ENCODE measurements at places on chromosomes 2 and 18.
A peak's percentile ranks its signal among the peaks of the same experiment; 100 is the strongest.

- DNase-seq = no peak
These were observed 166.6 kb upstream of the TANK start for GRCh38 chr2:160993654-160994061.

DNA sequence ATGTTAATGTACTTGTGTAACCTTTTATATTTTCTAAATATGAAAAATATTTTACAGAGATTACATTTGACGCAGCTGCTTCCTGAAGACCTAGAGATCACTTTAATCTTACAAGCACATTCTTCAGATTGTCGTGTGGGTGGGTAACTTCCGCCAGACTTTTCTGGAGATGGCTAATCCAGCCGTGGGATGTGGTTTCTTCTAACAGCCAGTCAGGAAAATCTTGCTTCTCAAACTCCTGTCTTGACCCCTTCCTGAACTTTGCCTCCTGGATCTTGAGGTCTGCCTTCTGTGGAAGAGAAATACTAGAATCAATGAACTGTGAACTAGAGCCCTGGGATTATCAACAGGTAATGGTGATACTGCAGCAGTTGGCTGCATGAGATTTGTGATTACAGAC lies 401.6 kb upstream of the TNP1 start:
- no peak for DNase-seq

- no peak for DNase-seq
These were observed 168.4 kb downstream of the ZFP36L2 start for GRCh38 chr2:43057742-43058725.

DNA sequence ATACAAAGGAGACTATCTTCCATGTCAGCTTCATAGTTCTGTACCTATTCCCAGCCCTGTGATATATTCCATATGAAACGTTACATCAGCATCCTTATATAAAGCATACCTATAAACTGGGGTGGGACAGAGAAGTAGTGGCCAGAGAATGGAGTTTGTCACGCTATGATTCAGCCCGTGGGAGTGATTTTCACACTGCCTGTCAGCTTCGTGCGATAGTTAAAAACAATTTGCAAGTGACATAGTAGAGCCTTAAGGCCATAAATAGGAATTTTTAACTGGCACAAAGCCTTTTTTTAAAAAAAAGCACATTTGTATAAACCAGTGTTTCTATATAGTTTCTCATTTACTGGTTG lies 30.2 kb downstream of the PKP4 start:
- no peak for DNase-seq

GRCh38 chr18:5198311-5198710 lies 1.3 kb upstream of the AKAIN1 start:
- DNase-seq = no peak

DNA sequence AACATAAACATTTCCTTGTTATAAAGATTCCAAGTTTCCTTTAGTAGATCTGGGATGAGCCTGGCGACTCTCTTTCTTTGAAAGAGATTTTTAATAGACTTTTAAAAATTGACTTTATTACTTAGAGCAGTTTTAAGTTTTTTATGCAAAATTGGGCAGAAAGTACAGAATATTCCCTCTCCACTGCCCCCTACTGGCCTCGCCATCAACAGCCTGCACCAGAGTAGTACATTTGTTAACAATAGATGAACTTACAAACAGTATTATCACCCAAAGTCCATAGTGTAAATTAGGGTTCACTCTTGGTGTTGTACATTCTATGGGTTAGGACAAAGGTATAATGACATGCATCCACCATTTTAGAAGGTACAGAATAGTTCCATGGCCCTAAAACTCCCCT lies 3.9 kb downstream of the MAP3K19 start:
- DNase-seq = peak; percentile 32

DNA sequence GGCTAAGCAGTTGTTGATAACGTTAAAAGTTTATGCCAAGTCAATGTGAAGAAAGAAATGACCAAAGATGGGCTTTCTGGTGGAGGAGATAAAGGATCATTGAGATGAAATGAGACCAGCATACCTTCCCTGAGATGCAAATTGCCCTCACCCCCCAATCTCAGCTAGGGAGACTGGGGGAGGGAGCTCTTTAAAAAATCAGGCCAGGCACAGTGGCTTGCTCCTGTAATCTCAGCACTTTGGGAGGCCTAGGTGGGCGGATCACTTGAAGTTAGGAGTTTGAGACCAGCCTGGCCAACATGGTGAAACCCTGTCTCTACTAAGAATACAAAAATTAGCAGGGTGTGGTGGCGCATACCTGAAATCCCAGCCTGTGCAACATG lies 30.9 kb upstream of the KCMF1 start:
- DNase-seq = no peak

DNA sequence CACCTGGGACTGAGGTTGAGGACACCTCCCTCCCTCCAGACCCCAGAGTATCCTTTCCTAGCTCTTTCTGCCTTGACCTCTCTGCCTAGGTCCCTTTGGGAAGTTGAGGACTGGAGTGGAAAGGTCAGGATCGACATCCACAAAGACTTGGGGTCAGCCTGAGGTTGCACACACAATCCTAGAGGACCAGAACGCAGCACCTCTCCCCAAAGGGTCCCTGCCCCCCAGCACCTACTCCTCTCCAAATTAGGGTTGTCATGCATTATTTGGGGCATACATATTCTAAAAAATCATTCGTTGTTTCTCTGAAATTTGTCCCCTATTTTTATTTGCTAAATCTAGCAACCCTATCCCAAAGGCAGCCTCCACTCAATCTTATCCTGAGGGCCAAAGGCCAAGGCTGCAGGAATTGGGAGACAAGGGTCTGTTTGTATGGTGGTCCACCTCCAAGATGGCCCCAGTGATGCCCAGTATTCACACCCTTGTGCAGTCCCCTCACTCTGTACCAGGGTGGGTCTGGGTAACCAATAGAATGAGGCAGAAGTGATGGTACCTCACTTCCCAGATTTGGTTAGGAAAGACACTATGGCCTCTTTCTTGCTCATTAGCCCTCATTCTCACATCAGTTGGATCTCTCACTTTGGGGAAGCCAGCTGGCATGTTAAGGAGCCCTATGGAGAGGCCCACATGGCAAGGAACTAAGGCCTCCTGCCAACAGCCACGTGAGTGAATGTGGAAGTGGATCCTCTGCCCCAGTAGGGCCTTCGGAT lies 3.5 kb upstream of the CHRNG start:
- no peak for DNase-seq

DNA sequence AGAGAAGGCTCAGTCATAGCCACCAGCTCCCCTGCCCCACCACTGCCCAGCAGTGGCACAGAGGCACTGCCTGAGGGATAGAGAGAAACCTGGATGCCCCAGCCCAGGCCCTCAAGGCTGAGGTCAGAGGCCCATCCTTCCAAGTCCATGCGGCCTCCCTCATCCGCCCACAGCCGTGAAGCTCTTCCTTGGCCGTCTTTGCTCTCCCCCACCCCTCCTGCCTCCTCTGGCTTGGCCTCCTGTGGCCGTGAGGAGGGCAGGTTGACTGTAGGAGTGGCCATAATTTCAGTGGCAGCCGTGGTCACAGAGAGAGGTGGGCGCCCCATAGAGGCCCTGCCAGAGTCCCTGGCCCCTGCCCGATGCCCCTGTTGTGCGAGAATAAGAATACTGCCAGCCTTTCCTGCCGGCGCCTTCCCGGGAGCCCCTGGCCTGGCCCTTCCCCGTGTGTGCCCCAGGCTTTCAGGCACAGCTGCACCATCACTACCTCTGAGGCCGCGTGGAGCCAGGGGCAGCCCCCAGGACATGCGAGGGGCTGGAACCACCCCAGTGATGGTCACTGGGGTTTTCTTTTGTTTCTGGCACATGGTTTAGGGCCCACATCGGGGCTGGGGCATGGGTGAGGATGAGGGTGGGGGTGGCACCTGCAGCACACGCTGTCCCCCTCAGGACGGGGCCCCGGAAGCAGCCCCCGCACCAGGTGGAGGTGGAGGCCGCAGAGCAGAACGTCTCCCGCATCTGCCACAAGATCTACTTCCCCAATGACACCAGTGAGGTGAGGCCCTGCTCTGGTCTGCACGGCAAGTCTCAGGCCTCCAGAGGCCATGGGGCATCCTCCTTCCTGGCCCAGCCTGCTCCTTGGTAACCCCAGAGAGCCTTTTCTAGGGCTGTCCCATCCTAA lies 13.1 kb upstream of the GPR17 start:
- DNase-seq = no peak

DNA sequence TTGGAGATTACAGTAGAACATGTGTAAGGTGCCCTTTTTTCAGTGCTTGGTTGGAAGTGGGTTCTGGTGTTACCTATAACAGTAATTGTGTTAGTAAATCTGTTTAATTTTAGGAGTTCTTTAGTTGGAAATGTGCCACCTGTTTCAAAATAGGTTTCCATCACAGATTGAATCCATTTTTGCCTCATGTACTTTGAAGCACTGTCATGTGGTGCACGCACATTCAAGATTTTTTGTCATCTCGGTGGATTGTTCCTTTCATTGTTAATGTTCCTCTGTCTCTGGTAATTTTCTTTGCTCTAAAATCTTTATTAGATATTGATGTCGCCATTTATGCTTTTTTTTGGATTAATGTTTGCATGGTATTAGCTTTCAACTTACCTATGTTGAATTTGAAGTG lies 1.3 kb downstream of the ATP9B start:
- no peak for DNase-seq

- no peak for DNase-seq
These were observed 502.4 kb upstream of the TNP1 start for GRCh38 chr2:217362286-217362685.

GRCh38 chr18:75554644-75555185 lies 127.2 kb upstream of the SMIM21 start:
- no peak for DNase-seq

GRCh38 chr2:98502556-98503335 lies 58.1 kb downstream of the INPP4A start:
- DNase-seq = no peak

DNA sequence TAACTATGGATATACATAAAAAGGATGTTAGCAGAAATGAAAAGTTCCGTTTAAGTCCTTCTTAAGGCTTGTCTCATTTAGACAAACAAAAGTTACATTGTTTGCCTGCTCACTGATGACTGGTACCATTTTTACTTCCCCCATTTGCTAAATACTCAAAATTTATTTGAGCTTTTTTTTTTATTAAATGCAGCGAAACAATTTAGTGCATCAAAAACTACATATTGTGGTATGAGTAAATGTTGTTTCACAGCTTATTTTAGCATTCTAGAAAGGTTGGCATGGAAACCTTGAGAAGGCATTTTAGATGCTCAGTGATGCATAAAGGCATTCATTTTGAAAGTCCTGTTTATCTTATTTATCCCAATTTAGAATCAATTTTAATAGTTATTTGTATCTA lies 100.0 kb downstream of the MAP2 start:
- no peak for DNase-seq

- DNase-seq = peak; percentile 90
These were observed 53.9 kb downstream of the LIMS1 start for GRCh38 chr2:108588070-108588668.

GRCh38 chr18:10124967-10125366 lies 211.2 kb downstream of the VAPA start:
- DNase-seq = no peak

DNA sequence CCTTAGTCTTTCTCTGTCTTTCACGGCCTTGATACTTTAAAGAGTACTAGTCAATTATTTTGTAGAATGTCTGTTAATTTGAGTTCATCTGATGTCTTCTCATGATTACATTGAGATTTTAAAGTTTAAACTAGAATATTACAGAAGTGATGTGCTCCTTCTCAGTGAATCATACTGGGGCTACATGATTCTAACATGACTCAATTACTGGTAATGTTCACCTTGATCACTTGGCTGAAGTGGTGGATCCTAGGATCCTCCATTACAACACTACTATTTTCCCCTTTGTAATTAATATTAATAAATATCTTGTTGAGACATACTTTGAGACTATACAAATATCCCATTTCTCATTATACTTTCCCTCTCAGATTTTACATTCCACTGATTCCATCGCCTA lies 148.5 kb downstream of the CAMKMT start:
- DNase-seq = no peak

DNA sequence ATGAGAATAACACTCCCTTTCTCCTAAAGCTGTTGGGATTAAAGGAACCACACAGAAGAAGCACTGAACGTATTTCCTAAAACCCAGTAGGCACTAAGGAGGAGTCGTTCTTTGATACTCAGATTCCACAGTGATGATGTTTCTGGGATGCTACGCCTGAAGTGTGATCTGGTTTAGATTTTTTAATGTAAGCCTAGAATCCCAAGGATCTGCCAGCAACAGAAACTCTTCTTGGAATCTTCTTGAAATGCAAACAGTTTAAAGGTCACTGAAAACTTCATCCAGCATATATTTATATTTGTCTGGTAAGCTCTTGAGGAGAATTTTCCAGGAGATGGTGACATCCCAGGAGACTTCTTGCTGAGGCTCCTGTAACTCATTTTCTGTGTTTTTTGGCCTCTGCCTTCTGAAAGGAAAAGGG lies 247.6 kb upstream of the TRIB2 start:
- no peak for DNase-seq

DNA sequence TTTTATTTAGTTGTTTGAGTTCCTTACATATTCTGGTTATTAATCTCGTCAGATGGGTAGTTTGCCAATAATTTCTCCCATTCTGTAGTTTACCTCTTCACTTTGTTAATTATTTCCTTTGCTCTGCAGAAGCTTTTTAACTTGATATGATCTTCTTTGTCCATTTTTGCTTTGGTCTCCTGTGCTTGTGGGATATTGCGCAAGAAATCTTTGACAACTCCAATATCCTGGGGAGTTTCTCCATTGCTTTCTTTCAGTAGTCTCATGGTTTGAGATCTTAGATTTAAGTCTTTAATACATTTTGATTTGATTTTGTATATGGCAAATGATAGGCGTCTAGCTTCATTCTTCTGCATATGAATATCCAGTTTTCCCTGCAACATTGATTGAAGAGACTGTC lies 389.2 kb downstream of the LRP1B start:
- no peak for DNase-seq
